Left renal cortex interstitium (tissue), 4 donors: ENCODE measurements at places on chromosomes 11 and 22. TPM values are rescaled to one million over a fixed set of nuclear protein-coding genes. Genes with fewer than 3 reads are reported as not detected.

DNA sequence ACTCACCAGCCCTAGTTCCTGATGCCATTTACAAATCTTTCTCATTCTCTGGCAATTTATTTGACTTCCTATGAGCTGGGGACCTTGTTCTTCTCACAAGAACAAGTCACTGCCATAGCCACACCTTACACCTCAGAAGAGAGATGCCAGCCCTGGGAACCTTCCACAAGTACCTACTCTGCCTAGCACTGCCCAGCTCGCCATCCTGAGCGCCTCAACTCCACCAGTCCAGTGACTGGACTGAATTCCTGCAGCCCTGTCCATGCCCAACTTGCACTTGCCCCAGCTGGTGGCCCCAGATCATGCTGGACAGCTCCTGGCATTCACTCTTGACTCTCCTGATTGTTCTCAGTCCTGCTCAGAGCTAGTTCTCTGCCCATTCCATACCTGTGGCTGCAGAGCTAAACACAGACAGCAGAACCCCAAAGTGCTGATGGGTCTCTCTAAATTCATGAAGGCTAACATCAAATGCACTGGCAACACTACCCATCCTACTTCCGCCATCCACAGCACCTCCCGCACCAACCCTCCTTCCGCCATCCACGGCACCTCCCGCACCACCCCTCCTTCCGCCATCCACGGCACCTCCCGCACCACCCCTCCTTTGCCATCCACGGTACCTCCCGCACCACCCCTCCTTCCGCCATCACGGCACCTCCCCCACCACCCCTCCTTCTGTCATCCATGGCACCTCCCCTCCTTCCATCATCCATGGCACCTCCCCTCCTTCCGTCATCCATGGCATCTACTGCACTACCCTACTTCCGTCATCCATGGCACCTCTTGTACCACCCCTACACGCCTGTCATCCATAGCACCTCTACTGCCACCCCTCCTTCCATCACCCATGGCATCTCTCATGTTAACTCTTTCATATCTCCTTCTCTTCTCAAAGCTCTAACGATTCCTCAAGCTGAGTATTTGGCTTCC lies 23.6 kb upstream of the SLC25A1 start:
- no peak for DNase-seq

Gene RAC2
- polyA plus RNA-seq: 9.3 TPM

DNA sequence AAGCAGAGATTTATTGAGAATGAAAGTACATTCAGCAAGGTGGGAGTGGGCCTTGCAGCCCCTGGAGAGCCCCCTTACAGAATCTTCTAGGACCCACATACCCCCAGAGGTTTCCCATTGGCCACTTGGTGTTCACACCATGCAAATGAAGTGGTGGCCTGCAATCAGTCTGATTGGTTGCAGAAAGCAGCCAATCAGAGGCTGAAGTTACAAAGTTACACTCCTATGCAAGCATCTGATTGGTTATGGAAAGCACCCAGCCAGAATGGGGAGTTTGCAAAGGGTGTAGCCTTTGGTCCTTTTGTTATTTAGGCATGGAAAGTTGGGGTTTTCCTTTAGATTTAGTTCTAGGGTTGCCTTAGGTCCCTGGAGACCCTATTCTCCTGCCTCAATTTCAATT lies 34.9 kb downstream of the UVRAG start:
- no peak for DNase-seq

DNA sequence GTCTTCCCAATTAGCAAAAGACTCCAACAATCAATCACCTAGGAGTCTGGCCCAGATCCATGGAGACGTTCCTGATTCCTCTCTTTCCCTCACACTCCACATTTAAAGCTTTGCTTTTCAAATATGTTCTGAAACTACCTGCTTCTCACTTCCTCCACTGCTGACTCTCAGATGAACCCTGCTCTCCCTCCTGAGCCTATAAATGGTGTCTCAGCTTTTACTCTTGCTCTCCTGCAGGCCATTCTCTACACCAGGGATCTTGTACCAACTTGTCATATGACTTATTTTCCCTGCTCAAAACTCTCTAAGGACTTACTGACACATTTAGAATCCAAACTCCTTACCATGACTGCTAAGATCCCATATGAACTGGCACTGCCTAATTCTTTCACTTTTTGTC lies 138.4 kb upstream of the DDI1 start:
- no peak for DNase-seq

- no peak for DNase-seq
Measured at GRCh38 chr11:125093502-125093901, 17.9 kb downstream of the TMEM218 start.

GRCh38 chr11:48116437-48117228 lies 100.0 kb upstream of the OR4B1 start:
- no peak for DNase-seq

Gene KCNQ1OT1
- polyA plus RNA-seq: 2.4 TPM

DNA sequence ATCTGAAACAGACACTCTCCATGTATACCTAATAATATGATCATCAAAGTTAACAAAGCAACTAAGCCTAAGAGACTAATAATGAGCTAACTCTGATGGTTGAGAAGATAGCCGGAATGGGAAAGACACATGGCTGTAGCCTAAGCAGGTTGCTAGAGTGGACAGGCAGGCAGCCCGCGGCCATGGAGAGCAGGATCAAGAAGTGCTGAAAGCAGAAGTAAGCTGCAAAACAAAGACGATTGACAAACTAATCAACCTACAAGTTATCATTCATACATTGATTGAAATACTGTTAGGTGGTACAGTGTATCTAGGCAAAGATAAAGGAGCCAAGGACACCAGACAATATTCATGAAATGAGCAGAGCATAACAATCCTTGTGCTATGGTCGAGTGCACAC lies 29.3 kb downstream of the SLN start:
- DNase-seq: no peak

Gene NNMT
- 0.66 TPM for polyA plus RNA-seq

GRCh38 chr22:29147331-29147899 lies 58.3 kb upstream of the EMID1 start:
- DNase-seq: no peak

DNA sequence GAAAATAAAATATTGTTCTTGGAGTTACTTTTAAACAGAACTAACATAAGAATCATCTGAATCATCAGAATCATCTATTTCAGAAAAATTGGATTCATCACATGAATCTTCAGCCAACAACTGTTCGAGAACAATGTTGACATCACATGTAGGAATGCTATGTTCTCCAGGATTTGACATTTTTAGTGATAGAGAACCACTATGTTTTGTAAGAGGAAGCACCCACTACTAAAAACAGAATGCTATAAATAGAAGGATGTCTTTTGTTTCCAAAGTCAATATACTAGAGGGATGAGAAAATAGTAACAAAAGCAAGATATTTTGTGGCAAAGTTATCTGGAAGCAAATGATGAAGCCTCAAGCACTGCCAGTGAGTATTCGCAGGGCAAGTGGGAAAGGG lies 263.4 kb upstream of the DDI1 start:
- DNase-seq: no peak

Gene DNAJB13
- 2.2 TPM for polyA plus RNA-seq
